ENCODE measurements at places on chromosomes 5 and 9.

DNA sequence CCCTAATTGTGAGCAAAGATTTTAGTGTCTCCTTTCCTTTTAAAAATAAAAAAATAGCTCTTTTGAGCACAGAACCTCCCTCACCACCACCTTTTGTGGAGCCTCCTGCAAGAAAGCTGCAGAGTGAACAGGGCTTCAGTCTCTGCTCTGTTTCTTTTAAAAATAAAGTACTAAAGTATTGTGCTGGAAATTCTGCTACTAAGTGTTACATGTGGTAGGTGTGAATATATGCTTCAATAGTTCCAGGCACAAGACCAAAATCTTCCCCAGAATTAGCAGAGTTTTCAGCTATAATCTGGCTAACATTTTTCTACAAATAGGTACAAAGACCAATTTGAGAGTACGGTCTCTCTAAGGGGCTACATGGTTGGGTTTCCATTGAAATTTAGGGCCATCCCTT lies 40.3 kb upstream of the NFIB start:
- DNase-seq = no peak

DNA sequence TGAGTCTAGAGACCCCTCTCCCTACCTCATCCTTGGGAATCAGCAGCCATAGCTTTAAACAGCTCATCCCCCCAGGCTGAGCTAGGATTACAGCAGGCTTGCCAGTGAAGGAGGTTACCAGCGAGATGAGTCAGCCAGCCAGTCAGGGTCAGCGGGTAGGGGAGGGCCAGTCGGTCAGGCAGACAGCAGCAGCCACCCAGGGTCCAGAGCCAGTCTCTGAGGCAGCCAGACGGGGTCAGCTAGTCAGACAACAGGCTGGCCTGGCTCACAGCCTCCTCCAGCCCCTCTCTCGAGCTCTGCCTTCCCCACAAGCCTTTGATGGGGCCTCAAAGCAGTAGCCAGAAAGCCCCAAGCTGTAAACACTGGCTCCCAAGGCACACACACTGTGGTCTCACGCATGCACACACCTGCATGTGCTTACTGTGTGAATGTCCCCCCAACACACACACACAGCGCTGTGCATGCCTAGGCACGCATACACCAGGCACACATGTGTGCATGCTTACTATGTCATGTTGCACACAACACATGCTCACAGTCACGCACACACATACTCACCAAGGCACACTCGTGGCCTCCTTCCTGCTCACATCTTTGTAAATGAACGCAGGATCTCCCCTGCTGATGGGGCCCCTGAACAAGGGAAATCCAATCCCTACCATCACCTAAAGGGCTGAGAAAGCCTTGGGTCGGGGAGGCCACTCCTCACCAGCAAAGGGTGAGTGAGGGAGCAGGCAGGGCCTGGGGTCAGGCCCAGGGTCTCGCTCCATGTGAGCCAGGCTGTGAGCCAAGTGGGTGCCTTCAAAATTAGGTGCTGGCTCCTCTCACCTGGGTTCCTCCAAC lies 28.2 kb upstream of the CPLX2 start:
- no peak for DNase-seq

GRCh38 chr9:95150903-95151302 lies 166.6 kb downstream of the FANCC start:
- DNase-seq = no peak

DNA sequence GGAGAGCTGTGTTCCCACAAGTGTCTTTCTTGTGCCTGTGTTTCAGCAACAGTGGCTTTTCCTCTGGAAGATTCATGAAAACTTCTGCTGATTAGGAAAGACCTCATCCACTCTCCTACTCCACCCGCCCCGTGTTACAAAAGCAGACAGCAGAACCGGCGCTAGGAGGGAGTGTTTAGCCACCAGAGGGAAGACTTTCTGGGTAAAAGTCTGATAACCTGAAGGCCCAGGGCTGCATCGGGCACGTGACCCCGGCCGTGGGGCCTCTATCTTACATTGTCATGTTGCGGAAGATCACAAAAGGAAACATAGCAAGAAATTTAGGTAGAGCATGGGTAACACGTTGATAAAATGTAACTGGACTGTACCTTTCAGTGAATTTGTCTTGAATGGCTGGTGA lies 32.0 kb upstream of the DMRT2 start:
- no peak for DNase-seq

- no peak for DNase-seq
Measured at GRCh38 chr5:132431632-132432031, 58.9 kb downstream of the IRF1 start.

DNA sequence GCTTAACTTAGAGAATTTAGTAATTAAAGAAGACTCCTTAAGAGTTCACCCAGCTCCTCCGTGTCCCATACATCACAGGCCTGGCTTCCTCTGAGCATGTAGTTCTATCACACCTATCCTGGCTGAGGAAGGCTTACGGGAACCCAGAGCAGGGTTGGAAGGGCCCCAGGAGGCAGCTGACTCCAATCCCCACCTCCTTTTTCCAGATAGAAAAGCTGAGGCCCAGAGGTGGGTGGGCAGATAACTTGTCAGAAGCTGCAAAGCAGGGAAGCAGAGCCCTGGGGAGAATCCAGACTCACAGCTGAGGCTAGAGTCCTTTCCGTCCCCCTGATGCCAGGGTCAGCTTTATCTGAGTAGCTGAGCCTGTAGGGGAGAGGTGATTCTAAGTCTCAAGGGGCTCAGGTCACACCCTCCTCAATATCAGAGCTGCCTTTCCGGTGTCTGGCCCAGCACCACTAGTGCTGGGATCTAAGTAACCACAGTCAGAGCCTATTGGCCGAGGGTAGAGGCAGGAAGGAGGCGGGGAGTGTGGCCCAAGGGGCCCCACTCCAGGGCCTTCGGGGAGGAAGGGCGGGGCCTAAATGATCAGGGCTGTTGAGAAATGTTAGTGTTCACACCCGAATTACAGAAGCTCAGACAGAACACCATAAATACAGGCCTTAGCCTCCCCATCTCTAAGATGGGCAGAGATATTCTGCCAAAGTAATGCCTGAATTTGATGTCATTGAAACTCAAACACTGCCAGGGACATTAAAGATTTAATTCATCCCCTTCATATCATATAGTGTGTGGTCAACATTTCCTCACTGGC lies 9.9 kb downstream of the CCDC69 start:
- peak; percentile 64 for DNase-seq

DNA sequence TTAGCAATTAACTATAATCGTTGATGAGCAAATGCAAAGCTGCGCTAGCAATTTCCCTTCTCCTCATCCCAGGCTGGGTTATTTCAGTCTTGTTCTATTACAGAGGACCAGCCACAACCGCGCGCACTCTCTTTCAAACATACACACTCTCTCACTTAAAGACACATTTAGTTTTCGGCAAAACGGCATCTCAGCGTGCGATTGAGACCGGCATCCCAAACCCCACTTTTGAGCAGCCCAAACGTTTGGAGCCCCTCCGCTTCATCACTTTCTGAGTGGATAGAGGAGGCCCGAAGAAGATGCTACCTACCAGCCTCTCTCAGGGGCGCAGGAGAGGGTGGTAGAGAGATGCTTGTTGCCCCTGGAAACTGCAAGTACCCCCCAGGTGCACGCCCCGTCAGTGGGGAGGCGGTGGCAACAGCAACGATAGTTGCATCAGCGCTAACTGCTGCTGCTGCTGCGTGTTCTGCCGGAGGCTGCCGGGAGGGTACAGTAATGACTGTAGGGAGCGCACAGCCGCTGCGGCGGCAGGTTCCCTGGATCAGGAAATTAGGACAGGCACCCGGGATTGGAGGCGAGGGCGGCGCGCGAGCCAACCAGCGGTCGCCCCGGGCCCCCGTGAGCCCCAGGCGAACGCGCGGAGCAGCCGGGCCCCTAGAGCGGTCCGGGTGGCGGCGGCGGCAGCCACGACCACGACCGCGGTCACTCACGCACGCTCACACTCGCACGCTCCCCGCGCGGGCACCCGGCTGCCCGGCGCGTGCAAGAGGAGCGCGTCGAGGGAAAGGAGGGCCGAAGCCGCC lies 467 bp upstream of the VLDLR start:
- DNase-seq = no peak

DNA sequence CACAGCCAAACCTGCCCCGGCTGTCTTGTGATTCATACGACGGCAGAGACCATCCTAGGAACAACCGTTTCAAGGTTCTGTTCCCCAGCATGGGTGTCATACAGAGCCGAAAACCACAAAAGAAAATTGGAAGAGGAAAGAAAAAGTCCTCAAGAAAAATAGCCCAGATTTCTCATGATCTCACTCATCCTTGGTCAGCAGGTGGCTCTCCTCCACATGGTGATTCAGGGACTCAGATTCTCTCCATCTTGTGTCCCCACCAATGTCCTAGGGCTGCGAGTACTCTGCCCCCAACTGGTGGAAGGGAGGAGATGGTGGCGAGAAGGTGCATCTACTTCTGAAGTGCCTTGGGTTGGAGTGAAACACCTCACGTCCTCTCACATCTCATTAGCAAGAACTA lies 25.6 kb downstream of the PDZD2 start:
- DNase-seq = no peak

- no peak for DNase-seq
Measured at GRCh38 chr9:137458194-137459151, 661 bp downstream of the NSMF start.

GRCh38 chr9:71764891-71765290 lies 3.4 kb downstream of the CEMIP2 start:
- no peak for DNase-seq

DNA sequence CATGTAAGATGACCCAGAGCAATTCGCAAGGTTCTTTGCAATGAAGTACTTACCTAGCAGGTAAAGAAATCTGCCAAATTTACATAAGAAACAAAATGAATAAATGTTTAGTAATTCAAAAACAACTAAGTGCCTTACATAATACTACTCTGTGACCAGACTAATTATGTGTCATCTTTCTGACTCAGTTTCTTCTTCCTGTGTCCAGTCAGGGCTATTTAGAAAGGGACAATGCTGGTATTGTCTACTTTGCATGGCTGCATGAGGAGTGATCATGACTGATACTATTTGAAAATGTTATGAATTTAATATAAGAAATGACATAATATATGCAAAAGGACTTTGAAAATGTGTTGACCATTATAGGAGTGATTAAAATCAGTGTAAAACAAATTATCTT lies 210.0 kb downstream of the TMEM161B start:
- no peak for DNase-seq

- DNase-seq = no peak
Measured at GRCh38 chr5:144088206-144089064, 82.0 kb downstream of the YIPF5 start.

DNA sequence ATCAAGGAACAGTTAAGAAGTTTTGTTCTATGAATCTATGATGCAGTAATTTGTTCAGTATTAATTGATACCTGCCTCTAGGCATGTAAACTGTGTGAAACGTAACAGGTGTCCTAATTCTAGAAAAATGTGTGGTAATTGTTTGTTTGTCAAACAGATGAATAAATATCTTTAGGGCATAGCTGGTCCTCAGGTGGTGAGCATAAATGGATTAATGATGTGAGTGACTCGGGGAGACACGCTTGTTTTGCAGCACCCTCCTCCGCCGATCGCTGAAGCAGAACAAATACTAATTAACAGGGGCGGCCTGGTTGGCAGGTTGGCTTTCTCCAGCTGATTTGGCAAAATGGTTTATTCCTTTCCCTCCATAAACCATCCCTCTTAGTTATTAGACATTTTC lies 88.8 kb downstream of the TLE4 start:
- DNase-seq = no peak

GRCh38 chr9:14440062-14440461 lies 126.1 kb upstream of the NFIB start:
- no peak for DNase-seq

GRCh38 chr9:135410421-135410820 lies 69.2 kb upstream of the PPP1R26 start:
- no peak for DNase-seq

GRCh38 chr9:36207016-36207415 lies 16.3 kb downstream of the CLTA start:
- no peak for DNase-seq

Data from stimulated activated CD4-positive, alpha-beta T cell treated with anti-CD3 and anti-CD28 coated beads, Interleukin-1b, Interleukin-23, amount 100 ng/mL, for 4 hours (primary cell).